ENCODE measurements at places on chromosomes 13 and 19.

- DNase-seq = no peak
Observed at GRCh38 chr13:33917190-33917589, 99.2 kb downstream of the RFC3 start.

DNA sequence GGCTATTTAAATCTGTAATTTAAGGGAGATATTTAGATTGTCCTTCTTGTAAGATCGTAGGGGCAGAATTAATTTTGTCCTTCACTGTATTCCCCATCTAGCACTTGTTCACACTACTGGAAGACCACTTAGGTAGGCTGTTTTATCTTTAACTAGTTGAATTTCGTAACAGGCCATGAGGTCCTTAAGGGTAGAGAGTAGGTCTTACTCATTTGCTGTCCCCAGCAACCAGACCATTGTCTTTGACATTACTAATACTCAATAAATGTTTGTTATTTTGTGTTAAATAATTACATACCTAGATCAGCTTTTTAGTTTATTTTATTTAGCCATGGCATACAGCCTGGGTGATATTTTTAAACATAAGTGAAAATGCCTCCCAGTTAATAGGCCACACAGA, 177.1 kb downstream of the PCCA start:
- DNase-seq = no peak

- DNase-seq = no peak
Observed at GRCh38 chr13:37195621-37196020, 90.2 kb upstream of the CSNK1A1L start.

DNA sequence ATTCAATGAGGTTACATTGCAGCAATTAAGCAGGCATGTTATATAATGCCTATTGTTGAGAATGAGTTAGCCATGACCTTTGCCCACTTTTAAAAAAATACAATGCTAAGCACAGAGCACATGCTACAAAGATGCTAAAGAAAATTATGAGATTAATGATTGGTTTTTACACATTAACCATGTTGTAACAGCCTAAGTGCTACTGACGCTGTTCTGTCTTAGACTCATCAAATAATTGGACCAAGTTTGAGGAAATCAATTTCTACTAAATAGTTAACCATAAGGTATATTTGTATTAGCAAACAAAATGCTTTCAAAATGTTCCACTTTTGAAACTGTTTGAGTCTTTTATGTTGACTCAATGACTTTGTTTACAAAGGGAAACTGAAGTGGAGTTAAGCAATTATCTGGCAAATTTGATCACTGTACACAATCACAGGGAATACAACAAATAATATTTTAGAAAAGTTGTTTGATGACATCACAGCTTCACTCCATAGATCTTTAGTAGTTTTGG, 14.3 kb downstream of the MIR17HG start:
- no peak for DNase-seq

DNA sequence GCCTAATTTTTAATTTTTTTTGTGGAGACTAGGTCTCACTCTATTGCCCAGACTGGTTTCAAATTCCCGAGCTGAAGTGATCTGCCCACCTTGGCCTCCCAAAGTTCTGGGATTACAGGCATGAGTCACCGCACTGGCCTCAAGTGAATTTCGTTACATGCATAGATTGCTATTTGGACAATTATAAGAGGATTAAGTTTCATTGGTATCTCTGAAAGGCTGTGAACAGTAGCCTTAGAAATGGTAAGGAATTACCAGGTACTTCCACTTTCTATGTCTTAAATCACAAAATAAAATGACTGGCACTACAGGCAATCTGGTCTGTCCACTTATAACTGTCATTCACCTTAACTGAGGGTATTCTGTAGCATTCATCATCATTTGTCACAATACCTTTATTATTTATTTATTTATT, 2.9 kb upstream of the CCDC9 start:
- no peak for DNase-seq

DNA sequence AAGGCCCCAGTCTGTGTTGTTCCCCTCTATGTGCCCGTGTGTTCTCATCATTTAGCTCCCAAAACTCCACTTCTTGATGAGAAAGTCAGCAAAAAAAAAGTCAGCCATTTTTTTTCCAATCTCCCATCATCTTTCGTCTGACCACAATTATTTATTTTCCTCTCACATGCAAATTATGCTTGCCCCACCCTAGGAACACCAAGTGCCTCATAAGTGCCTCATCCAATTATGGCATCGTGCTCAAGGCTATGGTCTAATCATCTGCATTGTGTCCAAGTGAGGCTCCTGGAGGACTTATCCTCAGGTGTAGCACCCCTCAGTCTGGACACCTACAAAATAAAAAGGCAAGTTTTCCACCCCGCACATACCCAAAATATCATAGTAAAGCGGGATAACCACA, 20.8 kb upstream of the IPO5 start:
- DNase-seq = no peak

DNA sequence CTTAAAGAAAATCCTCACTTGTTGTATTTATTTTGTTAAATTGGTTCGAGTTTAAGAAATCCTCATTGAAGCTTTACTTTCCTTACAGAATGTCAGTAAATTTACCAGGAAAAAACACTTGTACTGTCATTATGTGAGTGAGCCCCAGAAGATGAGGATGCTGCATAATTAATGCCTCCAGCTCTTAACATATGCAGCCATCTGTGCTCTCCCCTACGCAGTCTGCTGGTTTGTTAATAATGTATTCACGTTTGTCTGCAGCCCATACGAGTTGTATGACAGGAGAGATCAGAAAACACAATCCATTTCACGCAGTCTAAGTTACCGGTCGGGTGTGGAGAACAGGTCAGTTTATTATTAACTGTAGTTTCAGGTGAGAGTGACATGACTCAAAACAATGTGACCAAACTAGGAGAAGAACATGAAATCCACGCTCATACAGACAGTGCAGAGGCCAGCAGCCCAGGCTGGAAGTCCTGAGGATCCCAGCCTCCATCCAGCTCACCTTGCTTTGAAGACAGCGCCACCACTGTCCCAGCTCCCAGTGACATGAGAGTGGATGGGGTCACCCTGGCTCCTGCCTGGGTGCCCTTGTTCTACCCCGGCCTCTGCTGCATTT, 19.8 kb upstream of the ATP11A start:
- DNase-seq = no peak

GRCh38 chr19:21603431-21604231, 98.2 kb downstream of the ZNF429 start:
- DNase-seq = no peak

GRCh38 chr19:38707512-38708114, 36.7 kb downstream of the CAPN12 start:
- no peak for DNase-seq

DNA sequence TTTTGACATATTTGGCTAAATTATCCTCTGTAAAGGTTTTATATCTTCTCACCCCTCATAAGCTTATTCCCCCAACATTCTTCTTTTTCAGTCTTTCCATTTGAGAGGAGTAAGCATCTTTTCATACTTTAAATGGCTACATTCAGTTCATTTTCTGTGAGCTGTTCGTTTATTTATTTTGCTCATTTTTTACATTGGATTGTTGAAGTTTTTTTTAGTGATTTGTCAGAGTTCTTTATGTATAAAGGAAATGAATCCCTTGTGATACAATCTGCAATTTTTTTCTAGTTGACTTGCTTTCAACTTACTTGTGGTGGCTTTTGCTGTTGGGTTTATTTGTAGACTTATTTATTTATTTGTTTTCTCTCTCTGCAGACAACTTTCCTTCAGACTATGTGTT, 250.3 kb downstream of the DLEU7 start:
- DNase-seq = no peak

GRCh38 chr19:42089191-42089750, 13.3 kb downstream of the ZNF574 start:
- no peak for DNase-seq

DNA sequence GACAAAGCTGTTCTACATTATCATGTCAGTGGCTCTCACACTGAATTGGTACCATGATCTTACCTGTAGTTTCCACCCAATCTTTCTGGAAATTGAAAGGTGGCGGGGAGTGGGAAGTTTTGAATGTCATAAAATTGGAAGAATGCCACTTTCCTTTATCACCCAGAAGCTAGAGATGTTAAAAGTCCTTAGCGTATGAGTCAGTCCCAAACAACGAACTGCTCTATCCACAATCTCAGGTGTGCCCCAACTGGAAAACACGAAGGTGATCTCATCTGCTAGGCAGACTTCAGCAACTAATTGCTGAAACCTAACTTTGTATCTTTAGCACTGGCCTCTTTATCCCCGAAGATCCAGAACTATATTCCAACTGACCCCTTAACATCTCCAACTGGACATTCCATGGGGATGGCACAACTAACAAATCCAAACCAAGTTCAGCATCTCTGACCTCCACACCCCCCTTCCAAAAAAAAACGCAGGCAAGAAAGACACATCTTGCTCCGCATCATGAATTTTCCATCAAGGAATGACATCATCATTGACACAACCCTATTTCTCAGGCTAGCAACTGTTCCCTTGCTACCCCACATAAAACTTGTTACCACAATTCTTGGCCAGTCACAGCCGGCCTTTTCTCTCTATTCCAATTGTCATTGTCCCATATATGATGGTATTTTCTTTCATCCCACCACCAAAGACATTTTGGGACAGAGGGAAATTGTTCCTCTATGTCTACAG, 175.4 kb downstream of the KLF12 start:
- peak; percentile 75 for DNase-seq

GRCh38 chr19:5338656-5339197, 1.9 kb downstream of the PTPRS start:
- no peak for DNase-seq

- DNase-seq = no peak
Observed at GRCh38 chr13:21894091-21894490, 223.2 kb downstream of the FGF9 start.

GRCh38 chr13:55497486-55497885, 1643.2 kb upstream of the PRR20A start:
- no peak for DNase-seq

GRCh38 chr19:43790587-43790986, 9.8 kb upstream of the KCNN4 start:
- no peak for DNase-seq

DNA sequence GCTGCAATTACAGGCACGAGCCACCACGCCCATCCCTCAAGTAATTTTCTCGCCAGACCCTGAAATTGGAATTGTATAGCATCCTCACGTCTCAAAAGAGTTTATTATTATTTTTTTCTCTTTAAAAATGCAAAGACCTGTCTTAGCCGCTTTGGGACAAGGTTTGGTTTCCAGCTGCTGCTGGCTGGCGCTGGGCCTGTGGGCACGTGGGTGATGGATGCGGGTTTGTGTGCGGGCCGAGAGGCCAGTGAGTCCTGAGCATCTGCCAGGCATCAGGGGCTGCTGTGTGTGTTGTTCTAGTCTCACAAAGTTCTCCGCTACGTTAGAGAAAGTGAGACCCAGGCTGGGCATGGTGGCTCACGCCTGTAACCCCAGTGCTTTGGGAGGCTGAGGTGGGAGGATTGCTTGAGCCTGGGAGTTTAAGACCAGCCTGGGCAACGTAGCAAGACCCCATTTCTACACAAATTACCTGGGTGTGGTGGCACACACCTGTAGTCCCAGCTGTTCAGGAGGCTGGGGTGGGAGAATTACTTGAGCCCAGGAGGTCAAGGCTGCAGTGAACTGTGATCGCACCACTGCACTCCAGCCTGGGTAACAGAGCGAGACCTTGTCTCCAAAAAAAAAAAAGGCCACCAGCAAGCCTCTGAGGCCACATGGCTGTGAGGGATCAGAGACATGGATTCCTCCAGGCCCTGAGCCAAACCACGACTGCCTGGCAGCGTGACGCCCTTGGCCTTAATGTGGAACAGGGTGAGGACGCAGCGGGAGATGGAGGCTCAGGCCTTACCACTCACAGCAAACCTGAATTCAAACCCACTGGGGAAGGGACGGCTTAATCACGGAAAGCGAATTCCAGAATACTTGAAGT, 4.7 kb upstream of the TMPRSS9 start:
- no peak for DNase-seq

GRCh38 chr19:29665215-29665825, at the start of gene PLEKHF1:
TSS of gene PLEKHF1 (plus strand) at chr19:29665461. CDS start at chr19:29673840, 8,379 bp downstream.
- peak; percentile 86 for DNase-seq

- DNase-seq = no peak
Observed at GRCh38 chr13:101025519-101025918, 350.9 kb upstream of the TMTC4 start.

- peak; percentile 35 for DNase-seq
Observed at GRCh38 chr13:98495627-98496478, 81.1 kb downstream of the STK24 start.

- DNase-seq = no peak
Observed at GRCh38 chr13:89862011-89862690, 1485.3 kb upstream of the MIR17HG start.

GRCh38 chr19:5954293-5954692, 23.6 kb downstream of the RANBP3 start:
- no peak for DNase-seq

- no peak for DNase-seq
Observed at GRCh38 chr19:47895165-47895782, 9.2 kb upstream of the SULT2A1 start.

- no peak for DNase-seq
Observed at GRCh38 chr19:44891016-44891882, at the start of gene TOMM40. TSS of gene TOMM40 (plus strand) at chr19:44891254. CDS start at chr19:44891416, 162 bp downstream.

DNA sequence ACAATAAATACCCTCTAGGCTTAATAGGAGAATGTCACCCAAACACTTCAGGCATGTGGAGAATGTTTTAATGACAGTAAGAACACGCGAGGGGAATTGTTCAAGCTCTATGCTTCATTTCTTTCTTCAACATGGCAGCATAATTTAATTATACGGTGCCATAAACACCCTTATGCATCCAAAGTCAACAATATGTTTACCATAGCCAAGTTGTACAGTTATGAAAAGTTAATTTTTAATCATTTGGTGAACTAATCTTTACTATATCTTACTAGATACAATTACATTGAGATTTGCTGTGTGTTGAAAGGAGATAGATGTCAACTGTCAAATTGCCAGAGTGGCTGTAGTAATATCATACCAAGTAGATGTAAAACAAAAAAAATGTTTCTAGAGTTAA, 185.9 kb upstream of the NBEA start:
- no peak for DNase-seq

DNA sequence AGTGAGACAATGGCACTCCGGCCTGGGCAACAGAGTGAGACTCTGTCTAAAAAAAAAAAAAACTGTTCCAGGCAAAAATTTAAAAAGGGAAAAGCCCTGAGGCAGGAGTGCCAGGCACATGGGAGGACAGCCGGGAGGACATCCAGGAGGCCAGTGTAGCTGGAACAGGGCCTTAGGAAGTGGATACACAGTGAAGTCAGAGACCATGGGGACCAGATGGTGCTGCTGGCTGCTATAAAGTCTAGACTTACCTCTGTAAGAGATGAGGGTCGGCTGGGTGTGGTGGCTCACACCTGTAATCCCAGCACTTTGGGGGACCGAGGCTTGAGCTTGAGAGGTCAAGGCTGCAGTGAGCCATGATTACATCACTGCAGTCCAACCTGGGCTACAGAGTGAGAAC, 15.0 kb downstream of the HAS1 start:
- no peak for DNase-seq
